ENCODE measurements at places on chromosomes 12 and 14.

DNA sequence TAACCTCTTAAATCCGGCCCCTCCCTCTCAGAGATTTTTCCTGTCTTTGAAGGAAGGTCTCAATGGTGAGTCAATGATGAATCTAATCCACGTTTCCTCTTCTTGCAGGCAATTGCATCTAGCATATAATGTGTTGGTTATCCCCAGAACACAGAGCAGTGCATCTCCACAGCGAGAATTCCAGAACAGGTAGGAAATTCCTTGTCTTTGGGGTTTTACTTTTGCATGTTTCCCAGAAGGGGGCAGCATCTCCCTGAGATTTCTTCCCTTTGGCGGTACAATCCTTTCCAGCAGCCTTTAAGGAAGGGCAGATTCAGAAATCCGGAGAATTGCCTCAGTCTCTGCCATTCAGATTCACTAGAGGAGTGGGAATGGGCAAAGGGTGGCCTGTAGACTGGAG is 128.0 kb downstream of the KCNA5 start:
- DNase-seq: peak; percentile 38

DNA sequence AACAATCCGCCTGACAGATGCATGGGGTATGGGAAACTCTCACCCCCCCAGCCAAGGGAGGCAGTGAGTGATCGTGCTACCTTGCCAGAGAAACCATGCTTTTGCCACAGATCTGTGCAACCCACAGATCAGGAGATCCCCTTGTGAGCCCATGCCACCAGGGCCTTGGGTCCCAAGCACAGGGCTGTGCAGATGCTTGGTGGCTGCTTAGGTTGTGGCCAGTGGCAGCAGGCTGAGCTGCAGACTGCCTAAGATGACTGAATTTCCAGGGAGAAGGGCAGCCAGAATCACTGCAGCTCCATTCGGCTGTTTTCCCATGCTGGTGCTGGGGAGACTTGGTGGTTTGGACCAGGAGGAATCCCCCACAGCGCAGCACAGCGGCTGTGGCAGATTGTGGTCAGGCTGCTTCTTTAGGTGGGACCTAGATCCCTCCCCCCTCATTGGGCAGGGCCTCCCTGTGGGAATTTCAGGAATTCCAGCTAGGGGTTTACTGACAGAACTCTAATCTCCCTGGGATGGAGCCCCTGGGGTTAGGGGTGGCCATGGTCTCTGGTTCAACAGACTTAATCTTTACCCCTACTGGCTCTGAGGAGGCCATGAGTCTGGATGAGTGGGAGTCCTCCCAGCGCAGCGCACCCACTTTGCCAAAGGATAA is 264.6 kb upstream of the DAAM1 start:
- DNase-seq: no peak

DNA sequence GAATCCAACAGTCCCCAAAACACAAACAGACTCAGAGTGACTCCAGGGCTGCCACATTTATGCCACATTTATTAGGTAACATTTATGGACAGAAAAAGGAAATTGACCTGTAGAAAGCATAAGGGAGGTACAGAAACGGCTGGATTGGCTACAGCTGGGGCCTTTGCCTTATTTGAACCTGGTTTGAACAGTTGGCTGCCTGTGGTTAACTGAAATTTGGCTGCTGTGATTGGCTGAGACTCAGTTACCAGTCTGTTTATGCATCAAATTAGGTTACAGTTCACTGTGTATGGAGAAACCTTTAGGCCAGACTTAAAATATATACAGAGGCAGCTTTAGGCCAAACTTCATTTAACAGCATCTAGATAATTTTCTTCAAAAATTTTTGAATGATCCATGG is 27.8 kb upstream of the PCNX1 start:
- no peak for DNase-seq

GRCh38 chr12:92675092-92675865 is 27.5 kb upstream of the PLEKHG7 start:
- no peak for DNase-seq

- no peak for DNase-seq
These were observed at the start of gene RASSF8 for GRCh38 chr12:25958428-25959070. TSS of gene RASSF8 (plus strand) at chr12:25958682. CDS start at chr12:26055344, 96,662 bp downstream.

DNA sequence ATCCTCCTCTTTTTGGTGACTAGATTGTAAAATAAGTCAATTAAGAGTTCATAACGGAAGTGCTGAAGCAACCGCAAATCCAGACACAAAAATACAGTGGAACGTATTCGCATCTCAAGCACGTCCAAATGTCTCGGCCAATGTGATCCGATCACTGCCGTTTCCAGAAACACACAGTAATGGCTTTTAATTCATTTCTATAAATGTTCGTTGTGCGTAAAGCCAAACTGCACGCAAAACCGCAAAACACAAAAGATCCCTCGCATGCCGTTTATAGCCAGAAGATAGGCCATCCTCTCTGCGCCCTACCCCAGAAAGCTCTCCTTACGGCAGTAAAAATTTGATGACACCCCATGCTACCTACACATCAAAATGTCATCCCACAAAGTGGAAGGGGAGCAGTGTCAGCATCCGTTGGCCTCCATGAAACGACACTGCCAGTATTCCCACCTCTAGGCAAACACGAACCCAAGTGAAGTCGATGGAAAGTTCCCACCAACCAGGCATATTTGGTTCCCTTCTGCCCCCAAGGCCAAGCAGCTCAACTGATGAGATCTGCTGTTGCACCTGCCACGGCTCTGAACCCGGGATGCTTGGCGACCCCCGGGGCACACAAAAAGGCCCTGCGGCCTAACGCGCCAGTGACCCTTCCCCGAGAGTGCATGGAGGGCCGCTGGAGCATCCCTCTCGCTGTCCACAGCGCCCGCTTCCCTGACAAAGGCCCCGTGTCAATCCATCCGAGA is 1.4 kb downstream of the HECTD4 start:
- DNase-seq: no peak

GRCh38 chr12:127621366-127621765 is 645.6 kb upstream of the TMEM132C start:
- no peak for DNase-seq

All from hematopoietic multipotent progenitor cell treated with erythropoietin and hydrocortisone succinate and interleukin-3 and kit ligand, for 15 days (in vitro differentiated cells).